ENCODE measurements at places on chromosomes 6 and 20. TPM values are rescaled to one million over a fixed set of nuclear protein-coding genes. Genes with fewer than 3 reads are reported as not detected.

DNA sequence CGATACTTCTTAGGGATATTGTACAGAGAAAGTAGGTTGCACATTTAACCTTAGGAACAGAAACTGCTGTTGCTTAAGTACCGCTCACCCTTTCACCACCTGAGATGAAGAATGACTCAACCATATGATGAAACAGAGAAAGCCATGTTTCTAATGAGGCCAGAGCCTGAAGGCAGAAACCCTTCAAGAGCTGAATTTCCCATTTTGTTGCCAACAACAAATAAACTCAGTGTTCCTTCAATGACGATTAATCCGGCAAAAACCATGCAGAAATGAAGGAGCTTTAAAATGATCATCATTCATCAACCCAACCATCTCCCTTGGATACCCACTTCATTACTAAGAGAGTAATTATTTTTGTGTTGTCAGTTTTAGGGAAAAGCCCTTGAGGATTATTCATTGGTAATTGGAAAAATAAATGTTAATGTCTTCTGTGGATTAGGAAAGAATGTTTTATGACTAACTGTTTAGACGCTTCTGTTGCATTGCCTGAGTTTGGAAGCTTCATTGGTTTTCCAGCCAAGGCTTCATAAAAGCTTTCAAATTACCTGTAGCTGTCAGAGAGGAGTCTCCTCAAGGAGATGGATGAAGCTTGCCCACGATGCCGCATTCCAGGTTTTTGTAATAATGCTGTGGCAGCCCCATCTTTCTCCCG, 112.1 kb upstream of the IYD start:
- DNase-seq: peak; percentile 97

Gene VSTM2L
- 15.6 TPM for total RNA-seq

Gene BEND3
- total RNA-seq: 2.8 TPM

- DNase-seq: no peak
Observed at GRCh38 chr20:32567384-32568178, 17.6 kb downstream of the NOL4L start.

Gene PRDM13
- total RNA-seq: not detected

- no peak for DNase-seq
Observed at GRCh38 chr6:36979347-36979742, 6.7 kb downstream of the MTCH1 start.
